ENCODE measurements at places on chromosomes 7 and 10.

DNA sequence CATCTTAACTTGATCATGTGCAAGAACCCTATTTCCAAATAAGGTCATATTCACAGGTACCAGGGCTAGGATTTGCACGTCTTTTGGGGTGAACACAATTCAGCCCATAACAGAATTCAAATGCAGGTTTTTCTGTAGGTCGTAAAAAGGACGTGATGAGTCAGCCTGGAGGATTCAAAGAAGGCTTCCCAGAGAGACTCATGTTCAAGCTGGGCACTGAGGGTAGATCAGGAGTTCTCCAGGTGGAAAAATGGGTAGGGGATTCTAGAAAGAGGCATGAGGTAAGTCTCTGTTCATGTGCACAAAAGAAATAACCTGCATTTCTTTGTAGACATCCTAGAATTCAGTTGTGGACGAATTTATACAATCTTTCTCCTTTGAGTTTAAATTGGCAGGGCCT lies 160.4 kb downstream of the RPS24 start:
- no peak for DNase-seq

DNA sequence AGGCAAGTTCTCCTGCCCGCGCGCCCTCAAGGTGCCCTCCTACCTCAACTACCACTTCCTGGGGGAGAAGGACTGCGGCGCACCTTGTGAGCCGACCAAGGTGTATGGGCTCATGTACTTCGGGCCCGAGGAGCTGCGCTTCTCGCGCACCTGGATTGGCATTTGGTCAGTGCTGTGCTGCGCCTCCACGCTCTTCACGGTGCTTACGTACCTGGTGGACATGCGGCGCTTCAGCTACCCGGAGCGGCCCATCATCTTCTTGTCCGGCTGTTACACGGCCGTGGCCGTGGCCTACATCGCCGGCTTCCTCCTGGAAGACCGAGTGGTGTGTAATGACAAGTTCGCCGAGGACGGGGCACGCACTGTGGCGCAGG lies 1.4 kb downstream of the FZD1 start:
- DNase-seq, result peak; percentile 77

GRCh38 chr10:92124616-92125143 lies 166.2 kb downstream of the CPEB3 start:
- DNase-seq, result no peak

- no peak for DNase-seq
Measured at GRCh38 chr10:45454859-45455258, 80.8 kb downstream of the ALOX5 start.

- no peak for DNase-seq
Measured at GRCh38 chr7:72925546-72926120, 738 bp downstream of the POM121 start.

DNA sequence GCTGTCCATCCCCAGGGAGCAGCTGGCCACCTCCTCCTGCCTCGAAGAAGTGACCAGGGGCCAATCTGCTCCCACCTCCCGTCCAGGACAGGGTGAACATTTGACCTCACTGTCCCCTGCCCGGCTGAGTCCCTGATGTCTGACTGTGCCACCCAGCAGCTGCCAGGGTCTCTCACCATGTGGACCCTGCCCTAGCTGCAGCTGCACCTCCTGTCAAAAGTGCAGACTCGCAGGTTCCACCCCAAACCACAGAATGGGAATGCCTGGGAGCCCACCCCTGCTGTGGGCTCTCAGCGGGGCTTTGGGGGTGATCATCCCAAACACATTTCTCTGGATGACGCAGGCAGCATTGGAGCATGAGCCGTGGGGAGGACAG lies 86.1 kb downstream of the RGS10 start:
- DNase-seq, result no peak

GRCh38 chr10:103736763-103737162 lies 118.6 kb downstream of the SH3PXD2A start:
- no peak for DNase-seq

DNA sequence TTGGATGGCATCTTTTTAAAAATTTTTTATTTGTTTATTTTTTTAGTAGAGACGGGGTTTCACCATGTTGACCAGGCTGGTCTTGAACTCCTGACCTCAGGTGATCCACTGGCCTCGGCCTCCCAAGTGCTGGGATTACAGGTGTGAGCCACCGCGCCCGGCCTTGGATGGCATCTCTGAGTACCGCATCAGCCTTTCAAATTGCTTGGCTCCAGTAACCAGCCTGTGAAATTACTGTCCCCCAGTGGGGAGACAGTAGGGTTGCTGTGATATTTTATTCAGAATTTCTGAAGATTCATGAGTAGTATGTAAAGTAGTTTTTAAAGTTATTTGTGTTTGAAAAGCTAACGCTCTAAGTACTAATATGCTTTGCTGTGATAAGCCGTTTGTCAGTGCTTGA lies 1.2 kb downstream of the NUB1 start:
- DNase-seq, result no peak

GRCh38 chr7:137795211-137795610 lies 51.6 kb downstream of the DGKI start:
- DNase-seq, result no peak

- DNase-seq, result no peak
Measured at GRCh38 chr10:113027574-113028455, 77.8 kb downstream of the TCF7L2 start.

DNA sequence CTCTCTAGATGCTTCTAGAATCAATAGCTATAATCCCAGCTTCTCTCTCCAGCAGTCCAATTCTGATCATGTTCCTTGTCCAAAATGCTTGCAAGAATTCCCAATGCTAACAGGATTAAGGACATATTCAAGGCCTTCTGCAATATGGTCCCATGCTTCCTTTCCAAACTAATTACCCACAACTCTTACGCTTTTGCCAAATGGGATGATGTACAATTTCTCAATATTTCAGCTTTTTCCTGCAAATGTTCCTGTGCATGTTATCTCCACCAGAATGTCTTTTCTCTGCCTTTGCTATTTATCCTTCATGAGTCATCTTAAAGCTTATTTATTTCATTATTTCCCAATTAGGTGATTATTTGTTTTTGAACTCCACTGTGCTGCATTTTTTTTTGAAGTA lies 556.4 kb downstream of the SORCS1 start:
- no peak for DNase-seq

DNA sequence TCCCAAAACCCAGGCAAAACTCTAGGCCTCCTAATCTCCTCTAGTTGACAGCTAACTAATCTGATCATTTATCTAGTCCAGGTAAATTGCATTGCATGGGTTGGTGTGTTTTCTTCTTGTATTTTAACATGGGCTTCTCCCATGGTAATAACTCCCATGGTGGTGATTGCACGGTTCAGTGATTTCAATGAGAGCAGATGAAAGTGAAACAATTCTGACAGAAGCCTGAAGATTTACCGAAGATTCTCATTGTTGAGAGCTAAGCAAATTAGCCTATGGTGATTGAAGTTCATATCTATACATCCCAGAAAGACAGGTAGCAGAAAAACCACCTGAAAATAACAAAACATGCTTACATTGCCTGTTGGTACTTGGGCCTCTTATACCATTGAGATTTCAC lies 26.6 kb upstream of the LIPN start:
- no peak for DNase-seq

- no peak for DNase-seq
Measured at GRCh38 chr10:110410329-110411046, 87.2 kb upstream of the DUSP5 start.

DNA sequence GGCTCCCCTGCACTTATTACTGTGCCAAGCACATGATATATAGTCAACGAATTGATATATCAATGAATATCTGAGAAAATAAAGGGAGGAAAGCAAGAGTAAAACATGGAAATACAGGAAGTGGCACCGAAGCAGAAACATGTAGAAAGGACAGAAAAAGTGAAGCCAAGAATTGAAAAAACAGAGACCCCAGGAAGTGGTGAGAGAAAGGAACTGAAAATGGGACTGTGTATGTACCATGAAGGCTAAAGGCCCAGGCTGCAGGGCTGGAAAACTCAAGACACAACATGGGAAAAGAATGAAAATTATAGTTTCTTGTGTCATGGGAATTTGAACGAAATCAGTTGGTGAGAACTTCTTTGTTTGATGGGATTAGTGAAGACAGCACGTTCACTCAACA lies 60.6 kb downstream of the MAP3K8 start:
- no peak for DNase-seq

- DNase-seq, result no peak
Measured at GRCh38 chr10:92142949-92143348, 147.9 kb downstream of the CPEB3 start.

- no peak for DNase-seq
Measured at GRCh38 chr10:63518690-63519288, 2.4 kb upstream of the REEP3 start.

DNA sequence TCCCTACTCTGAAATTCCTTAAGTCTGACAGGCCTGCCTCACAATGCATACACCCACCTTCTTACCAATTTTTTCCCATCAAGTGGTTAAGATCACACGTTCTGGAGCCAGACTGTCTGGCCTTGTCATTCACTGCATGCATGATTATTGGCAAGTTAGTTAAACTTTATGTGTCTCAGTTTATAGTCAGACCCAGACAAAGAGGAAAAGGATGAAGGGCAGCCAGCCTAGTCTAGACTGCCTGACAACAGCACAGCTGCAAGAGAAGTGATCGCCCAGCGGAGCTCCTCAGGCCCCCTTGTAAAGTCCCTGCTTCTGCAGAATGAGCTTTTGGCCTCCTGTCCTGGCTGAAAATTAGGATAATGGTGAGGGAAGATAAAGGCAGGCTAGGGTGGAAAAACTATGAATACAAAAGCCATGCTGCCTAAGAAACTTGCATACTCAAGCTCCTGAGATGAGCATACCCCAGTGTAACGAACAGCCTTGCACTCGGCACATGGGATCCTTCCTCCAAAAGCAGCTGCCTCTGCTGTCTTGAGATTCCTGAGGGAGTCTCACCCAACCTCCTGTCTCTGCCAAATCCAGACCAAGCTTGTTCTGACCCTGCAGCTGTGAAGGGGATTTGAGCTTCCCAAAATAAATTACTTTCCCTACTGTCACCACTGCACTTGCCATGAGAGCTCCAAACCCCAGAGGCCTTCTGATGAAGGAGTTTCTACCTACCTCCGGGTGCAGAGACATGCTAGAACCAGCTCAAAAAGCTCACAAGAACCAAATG lies 26.7 kb upstream of the MRLN start:
- no peak for DNase-seq

GRCh38 chr10:21385536-21385935 lies 139.9 kb downstream of the SKIDA1 start:
- no peak for DNase-seq

DNA sequence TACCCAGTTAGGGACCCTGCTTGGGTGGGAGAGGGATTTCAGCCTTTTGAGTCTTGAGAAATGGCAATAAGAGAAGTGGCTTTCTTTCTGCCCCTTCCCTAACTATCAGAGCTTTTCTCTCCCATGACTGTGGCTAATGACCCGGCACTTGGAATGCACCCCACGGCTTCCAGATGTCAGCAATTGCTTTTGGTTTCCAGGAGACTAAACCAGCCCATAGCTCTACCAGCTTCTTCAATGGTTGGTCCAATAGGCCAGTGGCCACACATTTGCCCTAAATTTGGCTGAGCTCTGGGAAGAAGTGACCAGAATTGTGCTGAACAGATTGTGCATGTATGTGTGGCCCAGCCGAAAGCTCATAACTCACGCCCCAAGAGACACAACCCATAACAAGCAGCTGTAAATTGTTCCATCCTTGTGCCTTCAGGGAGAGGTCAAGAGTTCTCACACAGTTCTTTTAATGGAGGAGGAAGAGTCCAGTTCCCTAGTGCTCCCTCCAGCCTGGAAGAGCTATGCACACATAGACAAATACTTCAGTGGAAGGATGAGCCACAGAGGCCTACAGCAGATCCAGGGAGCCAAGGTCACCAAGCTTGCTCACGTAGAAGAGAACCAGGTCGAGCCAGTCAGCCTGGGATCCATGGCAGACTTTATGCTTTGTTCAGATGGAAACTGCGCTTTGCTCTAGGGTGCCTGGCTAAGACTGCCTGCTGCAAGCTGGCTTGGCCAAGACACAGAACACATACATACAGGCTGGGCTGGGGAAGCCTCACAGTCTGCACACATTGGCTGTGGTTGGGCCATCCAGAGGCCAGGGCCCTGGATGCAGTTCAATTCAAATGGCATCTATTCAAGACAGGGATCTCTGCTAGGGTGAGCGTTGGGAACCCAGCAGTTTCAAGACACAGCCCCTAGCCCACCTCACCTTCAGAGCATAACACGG lies 131.8 kb upstream of the HABP2 start:
- DNase-seq, result no peak

- DNase-seq, result no peak
Measured at GRCh38 chr10:17647326-17647725, 3.4 kb downstream of the STAM start.

GRCh38 chr10:17655567-17656146 lies 11.7 kb downstream of the STAM start:
- DNase-seq, result no peak

DNA sequence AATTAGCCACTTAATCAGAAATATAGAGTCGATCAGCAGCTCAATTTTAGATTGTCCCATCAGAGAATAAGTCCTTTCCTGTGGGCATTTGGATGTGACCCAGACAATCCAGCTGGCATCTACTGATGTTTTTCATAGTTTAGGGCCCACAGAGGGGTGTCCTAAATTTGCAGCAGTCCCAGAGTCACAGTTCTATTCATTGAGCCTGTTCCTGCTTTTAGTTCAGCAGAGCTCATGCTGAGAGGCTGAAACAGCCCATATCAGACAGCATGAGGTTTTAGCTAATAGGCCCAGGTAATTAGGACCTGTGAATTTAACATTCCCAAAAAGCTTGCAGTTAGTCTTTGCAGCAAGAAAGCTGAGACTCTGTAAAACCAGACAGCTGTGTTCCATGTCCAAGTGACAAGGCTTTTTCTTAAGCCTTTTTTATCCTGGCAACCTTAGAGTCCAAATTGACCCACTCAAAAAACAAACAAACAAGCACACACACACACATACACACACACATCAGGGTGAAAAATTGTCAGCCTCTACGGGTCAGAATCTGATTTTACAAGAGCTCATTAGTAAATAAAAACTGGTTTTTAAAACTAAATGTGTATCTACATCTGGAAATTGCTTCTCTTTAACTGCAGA lies 33.7 kb downstream of the ANKIB1 start:
- DNase-seq, result no peak

DNA sequence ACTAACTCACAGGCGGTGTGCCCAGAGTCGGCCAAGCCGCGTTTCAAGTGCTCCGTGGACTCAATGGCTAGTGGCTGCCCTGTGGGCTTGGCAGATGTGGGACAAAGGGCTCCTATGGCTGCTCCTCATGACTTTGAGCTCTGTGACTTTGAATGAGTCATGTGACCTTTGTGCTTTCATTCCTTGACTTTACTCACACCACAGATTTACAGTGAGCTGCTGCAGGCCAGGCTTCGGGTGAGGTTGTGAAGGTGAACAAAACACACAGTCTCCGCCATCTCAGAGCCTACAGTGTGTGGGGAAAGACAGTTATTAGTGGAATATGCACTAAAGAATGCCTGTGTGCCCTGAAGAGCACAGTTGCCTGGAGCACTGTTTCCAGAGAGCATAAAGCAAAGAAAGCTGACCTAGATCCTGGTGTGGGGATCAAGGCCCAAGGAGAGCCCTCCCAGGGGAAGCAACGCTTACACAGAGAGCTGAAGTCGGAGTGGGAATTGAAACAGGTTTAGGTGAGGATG lies 29.7 kb upstream of the PLEKHA1 start:
- DNase-seq, result no peak

DNA sequence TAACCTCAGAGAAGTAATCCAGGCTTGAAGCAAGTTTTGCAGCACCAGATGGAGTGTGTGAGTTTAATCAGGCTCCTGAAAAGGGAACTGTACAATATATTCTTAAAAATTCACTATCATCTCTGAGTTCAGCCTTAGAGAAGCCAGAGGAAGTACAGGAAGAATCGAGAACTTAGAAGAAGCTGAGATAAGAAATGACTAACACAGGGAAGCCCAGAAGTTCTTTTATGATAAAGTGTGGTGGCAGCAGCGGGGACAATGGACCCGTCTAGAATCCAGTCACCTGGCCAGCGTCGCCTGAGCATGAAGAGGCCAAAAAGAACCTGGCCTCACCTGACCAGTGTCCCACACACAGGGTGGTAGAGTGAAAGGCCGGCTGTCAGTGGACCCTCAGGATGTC lies 161.0 kb downstream of the USP6NL start:
- no peak for DNase-seq

All from spleen (tissue), 13 donors.